ENCODE measurements at places on chromosomes 11 and 22.

DNA sequence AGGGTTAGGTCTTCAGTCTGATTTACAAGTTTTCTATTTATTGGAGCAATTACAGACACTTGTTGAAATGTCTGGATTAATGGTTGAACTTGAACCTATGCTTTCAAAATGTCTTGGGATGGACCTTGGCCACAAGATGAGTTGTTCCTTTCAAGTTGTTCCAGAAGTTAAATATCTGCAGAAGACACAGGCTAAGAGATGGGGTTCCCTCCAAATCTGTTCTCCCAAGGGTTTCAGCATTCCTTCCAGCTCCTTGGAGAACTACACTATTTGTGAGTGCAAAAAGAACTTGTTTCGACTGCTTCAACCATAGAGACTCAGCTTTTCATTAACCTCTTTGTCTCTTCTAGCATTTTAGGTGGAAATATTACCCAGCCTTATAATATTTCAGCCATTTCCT, 189.0 kb upstream of the BLID start:
- no peak for DNase-seq

DNA sequence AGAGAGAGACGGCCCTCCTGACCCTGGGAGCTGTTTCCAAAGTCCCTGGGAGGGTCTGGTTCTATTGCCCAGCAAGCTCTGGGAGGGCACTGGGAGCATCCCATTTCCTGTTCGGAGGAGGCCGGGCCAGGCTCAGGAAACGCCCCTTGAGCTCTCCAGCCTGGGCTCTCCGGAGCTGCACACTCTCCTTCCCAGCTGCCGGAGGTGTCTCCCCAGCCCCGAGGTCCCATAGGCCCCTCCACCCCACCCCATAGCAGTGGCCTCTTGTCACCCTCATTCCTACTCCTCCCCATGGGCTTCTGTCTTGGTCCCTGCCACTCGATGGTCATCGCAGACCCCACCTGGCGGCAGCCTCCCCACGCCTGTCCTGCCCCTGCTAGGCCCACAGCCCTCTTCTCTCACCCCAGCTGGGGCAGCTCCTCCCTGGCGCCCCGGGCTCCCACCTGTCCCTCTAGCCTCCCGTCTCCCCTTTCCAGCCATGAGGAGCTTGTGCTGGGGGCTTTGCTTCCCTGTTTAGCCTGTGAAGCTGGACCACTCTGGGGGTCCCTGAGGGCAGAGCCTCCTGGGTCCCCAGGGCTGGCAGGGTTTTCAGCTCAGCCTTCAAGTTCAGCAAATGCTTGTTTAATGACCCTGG, 2.8 kb downstream of the TSPAN32 start:
- DNase-seq = no peak

DNA sequence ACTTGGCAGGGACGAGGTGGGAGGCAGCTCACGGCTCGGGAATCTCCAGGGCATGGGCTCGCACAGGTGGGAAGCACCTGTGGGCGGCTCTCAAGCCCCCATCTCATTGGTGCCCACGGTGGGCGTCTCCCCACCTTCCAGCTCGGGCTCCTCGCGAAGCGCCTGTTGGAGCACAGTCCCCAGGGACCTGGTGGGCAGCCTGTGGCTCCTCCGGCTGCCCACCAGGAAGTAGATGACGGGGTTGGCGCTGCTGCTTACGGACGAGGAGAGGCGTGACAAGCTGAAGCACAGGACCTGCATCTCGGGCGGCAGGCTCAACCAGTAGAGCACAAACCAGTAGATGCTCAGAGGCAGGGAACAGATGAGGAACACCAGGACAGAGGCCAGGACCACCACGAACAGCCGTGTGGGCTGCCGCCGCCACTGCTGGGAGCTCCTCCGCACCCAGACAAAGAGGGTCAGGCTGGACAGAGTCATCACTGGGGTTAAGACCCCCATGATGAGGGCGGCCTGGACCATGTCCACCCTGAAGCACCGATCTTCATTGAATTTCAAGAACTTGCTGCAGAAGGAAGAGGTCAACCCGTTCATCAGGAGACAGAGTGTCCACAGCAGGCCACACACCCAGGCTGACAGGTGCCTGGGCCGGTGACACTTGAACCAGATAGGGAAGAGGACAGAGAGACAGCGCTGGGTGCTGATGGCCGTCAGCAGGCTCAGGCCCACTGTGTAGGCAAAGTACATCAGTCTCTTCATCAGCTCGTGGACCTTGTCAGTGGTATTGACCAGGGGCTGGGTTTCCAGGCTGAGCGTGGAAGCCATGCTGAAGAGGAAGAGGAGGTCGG, 633 bp downstream of the MRGPRD start:
- DNase-seq = no peak

- no peak for DNase-seq
Measured at GRCh38 chr11:111069066-111069465, 176.5 kb upstream of the POU2AF2 start.

DNA sequence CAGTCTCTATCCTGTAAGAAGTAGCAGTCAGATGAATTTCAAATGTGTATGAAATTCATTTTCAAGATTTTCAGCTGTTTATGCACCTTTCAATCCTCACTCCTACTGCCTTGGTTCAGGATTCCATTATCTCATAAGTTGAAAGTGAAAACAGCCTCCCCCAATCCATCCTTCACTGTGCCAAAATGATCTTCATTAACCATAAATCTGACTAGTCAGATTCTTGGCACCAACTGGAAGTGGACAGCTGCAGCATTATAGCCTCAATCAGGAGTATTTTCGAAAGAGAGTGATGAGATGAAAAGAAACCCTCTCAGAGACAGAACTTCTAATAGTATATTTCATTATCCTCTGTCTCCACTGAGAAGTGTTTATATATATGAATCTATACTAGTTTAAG, 365.3 kb upstream of the PDGFD start:
- DNase-seq = no peak

DNA sequence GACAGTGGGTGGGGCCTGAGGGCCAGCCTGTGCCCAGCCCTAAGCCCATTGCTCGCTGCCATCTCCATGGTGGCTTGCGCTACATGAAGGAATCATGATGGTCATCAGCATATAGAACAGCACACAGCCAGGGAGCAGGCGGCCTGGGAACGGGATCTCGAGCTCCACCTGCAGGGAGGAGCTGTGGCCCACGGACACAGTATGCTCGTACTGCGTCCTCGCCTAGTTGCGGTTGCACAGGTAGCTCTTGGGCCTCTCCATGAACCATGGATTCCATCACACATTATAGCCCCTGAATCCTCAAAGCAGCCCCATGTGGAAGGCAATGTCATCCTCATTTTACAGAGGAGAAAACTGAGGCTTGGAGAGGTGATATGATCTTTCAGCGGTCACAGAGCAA, 15.1 kb downstream of the SEC14L4 start:
- no peak for DNase-seq

DNA sequence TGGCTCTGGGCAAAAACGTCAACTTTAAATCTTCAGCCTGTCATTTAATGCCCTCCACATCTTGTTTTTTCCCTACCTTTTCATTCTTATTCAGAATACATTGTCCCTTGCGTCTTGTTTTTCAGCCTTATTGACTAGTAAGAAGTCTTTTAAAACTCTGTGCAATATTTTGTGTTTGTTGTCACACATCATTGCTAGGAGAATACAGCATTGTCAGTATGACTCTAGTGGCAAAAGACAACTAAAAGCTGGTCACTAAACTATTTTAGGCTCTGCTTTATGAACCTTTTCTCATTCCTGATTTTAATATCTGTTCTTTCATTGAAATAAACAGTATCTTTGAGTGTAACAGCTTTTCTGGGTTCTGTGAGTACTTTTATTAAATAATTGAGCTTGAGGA, 447.8 kb upstream of the CCDC179 start:
- no peak for DNase-seq

DNA sequence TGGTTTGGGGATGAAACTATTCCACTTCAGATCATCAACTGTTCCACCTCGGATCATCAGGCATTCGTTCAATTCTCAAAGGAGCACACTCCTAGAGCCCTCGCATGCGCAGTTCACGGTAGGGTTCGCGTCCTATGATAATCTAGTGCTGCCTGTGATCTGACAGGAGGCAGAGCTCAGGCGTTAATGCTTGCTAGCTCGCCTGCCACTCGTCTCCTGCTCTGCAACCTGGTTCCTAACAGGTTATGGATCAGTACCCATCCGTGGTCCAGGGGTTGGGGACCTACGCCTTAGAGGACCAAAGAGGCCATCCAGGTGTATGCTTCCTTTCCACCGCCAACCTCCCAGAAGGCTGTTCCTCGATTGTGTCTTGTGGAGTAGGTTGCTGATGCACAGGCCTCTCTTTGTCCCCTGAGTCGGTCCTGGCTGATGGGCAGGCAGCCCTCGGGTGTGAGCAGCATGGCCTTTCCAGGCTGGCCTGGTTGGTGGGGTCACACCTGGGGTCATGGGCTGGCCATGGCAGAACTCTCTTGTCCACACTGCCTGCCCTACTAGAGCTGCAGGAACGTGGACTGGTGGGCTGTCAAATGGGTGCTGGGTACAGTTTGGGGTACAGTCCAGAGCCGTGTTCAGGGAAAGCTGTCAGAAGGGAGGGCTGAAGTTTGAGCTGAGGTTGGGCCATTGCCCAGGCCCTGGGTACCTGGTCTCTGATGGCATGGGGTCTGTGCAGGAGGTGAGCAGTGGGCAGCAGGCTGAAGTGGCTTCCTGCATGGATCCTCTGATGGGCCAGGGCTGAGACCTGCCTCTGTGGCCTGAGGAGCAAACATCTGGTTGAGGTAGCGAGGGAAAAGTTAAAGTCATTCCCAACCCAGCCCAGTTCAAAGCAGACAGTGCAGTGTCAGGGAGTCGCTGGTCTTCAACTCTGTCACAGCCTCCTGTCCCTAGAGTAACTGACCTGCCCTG, 11.1 kb downstream of the PRDM11 start:
- DNase-seq = no peak

- DNase-seq = no peak
Measured at GRCh38 chr11:119795231-119795630, 66.2 kb upstream of the NECTIN1 start.

DNA sequence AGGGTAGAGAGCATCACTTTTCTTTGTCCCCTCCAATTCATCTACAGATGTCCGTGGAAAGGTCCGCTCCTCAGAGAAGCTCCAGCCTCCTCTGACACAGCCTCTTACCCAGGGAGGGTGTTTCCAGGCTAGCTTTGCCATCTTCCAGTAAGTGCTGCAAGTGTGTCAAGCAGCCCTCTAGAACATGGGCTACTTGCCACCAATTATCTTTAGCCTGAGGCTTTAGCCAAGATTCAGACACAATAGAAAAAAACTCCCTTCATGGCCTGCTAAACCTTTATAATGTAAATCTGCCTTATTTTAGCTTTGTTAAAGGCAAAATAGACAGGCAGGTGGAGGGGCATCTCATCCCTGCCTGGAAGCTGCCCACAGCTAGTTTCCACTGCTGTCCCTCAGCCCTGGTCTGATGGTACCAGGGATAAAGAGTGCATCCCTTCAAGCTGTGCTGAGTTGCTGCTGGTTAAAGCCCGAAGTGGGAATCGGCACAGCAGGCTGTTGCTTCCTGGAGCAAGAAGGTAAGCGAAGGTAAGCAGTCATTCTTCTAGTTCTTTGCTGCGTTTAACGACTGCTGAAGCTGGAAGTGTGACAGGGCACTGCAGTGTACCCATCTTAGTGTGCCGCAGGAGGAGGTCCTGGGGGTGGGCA, 190.1 kb upstream of the E2F8 start:
- no peak for DNase-seq

- DNase-seq = no peak
Measured at GRCh38 chr11:60771879-60772525, 13.1 kb upstream of the MS4A10 start.

DNA sequence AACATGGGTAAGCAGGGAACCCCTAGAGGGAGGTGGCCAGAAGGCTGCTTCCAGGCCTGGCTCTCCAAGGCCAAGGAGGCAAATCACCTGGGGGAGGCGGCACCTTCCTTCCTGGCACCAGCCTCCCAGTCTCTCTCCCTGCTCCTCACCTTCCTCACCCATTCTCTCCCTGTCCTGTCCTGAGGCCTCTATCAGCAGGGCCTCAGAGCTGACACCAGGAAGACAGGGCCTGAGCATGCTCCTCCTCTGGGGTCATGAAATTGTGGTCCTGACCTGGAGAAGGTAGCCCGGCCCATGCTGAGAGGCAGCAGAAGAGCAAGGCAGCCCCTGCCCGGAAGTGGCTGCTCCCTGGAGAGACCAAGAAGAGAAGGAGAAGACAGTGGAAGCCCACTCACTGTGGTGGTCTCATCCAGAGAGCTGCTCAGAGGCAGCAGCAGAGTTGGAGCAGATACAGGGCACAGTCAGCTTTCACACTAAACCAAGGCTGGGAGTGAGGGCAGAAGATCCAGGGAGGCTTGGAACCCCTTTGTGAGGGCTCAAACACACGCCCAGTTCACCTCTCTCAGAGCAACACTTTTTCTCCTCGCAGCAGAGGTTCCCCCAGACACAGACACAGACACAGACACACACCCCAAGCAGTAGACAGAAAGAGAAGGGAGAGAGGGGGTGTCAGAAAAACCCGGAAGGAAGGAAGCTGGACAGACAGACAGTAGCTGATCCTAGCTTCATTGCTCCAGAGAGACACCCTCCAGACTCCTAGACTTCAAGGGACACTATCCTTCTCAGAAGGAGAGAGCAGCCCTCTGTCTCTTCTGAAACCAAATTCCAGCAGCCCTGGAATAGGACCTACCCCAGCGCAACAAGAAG, 1.8 kb downstream of the BCL9L start:
- DNase-seq = no peak

DNA sequence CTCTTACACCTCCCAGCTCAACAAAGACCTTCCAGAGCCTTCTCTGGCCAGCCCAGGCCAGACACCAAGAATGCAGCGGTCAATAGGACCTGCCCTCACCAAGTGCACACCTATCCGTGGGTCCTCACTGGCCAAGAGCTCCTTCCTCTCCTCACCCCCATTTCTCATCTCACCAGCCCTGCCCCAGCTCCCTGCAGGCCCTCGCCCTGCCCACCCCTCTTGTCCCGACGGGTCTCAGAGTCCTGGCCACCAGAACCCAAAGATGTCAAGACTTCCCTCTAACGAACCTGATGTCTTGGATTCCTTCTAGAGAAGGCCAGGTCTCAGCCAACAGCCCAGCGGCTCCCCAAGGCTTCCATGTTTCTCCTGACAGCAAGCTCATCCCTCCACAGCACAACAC, 43.6 kb downstream of the IGF2 start:
- DNase-seq = no peak

DNA sequence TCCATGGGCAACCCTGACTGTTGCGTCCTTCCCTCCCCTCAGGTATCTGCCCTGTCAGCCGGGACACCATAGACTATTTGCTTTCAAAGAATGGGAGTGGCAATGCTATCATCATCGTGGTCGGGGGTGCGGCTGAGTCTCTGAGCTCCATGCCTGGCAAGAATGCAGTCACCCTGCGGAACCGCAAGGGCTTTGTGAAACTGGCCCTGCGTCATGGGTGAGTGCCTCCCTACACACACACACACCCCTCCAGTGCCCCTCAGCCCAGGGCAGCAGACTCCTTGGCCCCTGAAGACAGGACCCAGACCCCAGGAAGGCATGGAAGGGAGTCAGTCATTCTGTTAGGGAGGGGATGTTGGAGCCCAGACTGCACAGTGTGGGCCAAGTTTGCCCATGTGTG, 17.9 kb upstream of the UVRAG start:
- no peak for DNase-seq
